Psoas muscle (tissue), 8 donors: ENCODE measurements at places on chromosomes 5 and 9. TPM values are rescaled to one million over a fixed set of nuclear protein-coding genes. Genes with fewer than 3 reads are reported as not detected.

DNA sequence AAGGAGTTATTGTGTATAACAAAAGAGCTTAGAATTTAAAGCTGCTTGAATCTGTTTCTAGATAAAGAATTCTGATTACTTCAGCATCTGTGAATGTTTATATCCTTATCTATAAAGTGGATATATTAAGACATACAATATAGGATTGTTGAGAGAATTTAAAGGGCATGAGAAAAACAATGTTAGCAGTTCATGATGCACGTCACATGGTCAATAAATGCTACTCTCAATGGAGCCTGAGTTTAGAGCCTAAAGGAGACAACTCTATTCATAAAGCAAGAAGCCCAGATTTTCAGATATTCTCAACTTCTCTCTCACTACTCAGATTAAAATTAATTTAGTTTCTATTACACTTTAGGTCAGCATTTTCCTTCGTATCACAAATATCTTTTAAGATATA is 666.7 kb upstream of the CDH18 start:
- H3K27me3 ChIP-seq: no peaks in the 10 kb centered on the region
- no peak overlapping the region for H3K4me3 ChIP-seq
- H3K27ac ChIP-seq: no peak overlapping the region
- H3K36me3 ChIP-seq: no peaks in the 10 kb centered on the region
- no peak for DNase-seq
- no peaks in the 10 kb centered on the region for H3K4me1 ChIP-seq

Gene C5orf58
- total RNA-seq: not detected

Gene CATSPER3
- 0.79 TPM for total RNA-seq

DNA sequence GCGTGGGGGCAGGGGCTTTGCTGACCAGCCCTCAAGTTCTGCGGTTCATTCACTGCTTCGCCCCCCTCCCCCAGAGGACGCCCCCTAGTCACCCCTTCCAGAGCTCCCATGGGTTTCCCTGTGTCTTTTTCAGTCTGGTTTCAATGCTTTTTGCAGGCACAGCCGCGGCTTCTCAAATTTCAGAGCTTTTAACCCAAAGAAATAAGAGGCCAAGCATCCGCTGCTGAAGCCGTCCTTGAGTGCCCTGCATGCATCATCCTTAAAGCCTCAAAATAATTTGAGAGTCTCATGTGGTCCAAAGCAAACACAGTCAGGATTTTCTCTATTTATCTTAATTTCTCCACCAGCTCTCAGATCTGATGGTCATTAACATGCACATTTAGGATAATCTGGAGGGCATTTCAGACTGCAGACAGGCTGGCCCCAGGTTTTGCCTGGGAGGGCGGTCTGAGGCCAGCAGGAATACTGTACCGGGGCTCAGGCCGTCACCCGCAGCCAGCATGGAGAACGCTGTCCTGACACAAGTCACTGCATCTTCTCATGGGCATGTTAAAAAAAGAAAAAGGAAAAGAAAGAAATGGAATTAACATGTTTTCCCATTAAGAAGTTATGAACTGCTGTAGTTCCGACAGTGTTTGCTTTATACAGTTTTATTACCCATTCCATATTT is 420.8 kb upstream of the IRX4 start:
- no peaks in the 10 kb centered on the region for H3K27me3 ChIP-seq
- DNase-seq: no peak
- H3K4me3 ChIP-seq: no peak overlapping the region
- H3K27ac ChIP-seq: no peak overlapping the region
- no peaks in the 10 kb centered on the region for H3K4me1 ChIP-seq

DNA sequence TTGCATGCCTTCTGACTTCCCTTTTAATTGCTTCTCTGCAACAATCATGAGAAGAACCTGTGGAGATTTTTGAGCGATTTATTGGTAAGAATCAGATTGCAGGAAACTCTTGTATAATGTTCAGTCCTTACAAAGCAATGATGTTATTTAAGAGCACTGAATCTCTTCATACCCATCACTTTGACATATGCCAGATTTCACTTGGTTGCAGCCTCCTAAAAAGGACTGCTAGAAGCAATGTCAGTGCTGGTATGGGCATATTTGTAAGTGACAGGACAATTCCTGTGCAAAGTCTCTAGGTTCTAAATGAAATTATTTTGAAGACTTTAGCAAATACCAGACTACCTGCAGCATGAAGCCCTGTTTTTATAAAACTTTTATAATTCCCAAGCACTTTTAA is 2272.7 kb upstream of the WWC1 start:
- H3K27ac ChIP-seq: no peak overlapping the region
- no peaks in the 10 kb centered on the region for H3K27me3 ChIP-seq
- H3K36me3 ChIP-seq: no peaks in the 10 kb centered on the region
- no peaks in the 10 kb centered on the region for H3K4me1 ChIP-seq
- H3K4me3 ChIP-seq: no peak overlapping the region

Gene ASPN
- 1.7 TPM for total RNA-seq

- peaks cover 39% of the 10 kb centered on the region for H3K4me1 ChIP-seq
- DNase-seq: no peak
- no peaks in the 10 kb centered on the region for H3K27me3 ChIP-seq
- H3K4me3 ChIP-seq: peak overlapping the region; percentile 21
Measured at GRCh38 chr5:151086905-151087360, 6.1 kb upstream of the TNIP1 start.

DNA sequence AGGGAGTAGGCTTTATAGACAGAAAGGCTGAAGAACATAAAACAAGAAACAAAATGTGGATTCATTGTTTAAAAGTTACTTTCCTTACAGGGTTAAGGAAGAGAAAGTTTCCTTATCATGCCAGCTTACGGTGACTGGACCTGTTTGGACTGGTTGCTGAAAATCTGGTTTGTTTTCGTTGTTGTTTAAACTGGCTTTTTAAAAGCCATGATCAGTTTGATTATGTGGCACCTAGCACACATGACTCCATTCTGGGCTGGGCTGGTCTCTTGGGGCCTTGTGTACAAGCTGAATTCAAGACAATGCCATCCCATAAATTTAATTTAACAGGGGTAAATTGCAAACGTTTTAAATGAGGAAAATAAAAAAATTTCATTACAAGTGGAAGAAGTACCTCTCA is 18.4 kb upstream of the ZNF474 start:
- no peaks in the 10 kb centered on the region for H3K27me3 ChIP-seq
- no peaks in the 10 kb centered on the region for H3K36me3 ChIP-seq
- no peaks in the 10 kb centered on the region for H3K4me1 ChIP-seq
- H3K27ac ChIP-seq: no peak overlapping the region
- H3K4me3 ChIP-seq: no peak overlapping the region

GRCh38 chr9:98554752-98555151 is 154.0 kb downstream of the GABBR2 start:
- H3K36me3 ChIP-seq: no peaks in the 10 kb centered on the region
- no peaks in the 10 kb centered on the region for H3K4me1 ChIP-seq
- no peak overlapping the region for H3K4me3 ChIP-seq
- no peak overlapping the region for H3K27ac ChIP-seq
- no peaks in the 10 kb centered on the region for H3K27me3 ChIP-seq

Gene MOB3B
- total RNA-seq: 1.1 TPM

GRCh38 chr5:95899006-95899405 is 62.6 kb downstream of the ELL2 start:
- DNase-seq: no peak
- H3K27ac ChIP-seq: no peak overlapping the region
- H3K36me3 ChIP-seq: peaks cover 66% of the 10 kb centered on the region
- H3K4me1 ChIP-seq: peaks cover 17% of the 10 kb centered on the region
- H3K4me3 ChIP-seq: no peak overlapping the region

Gene ANKRD20A1
- total RNA-seq: not detected

Gene FAM13B
- total RNA-seq: 7.8 TPM

DNA sequence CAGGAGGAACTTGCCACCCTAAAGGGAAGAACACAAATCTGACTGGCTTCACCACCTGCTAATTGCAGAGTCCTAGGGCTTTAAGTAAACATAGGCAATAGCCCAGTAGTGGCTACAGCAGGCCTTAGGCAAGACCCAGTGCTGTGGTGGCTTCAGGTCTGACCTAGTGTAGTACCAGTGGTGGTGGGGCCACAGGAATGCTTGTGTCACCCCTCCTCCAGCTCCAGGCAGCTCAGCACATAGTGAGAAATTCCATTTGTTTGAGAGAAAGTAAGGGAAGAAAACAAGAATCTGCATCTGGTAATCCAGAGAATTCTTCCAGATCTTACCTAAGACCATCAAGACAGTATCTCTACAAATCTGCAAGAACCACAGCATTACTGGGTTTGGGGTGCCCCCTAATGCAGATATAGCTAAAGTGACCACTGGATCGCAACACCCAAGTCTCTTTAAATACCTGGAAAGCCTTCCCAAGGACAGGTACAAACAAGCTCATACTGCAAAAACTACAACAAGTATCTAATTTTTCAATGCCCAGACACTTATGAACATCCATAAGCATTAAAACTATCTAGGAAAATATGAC is 102.6 kb upstream of the TRPM3 start:
- H3K4me1 ChIP-seq: no peaks in the 10 kb centered on the region
- H3K4me3 ChIP-seq: no peak overlapping the region
- H3K27me3 ChIP-seq: no peaks in the 10 kb centered on the region
- DNase-seq: no peak
- H3K36me3 ChIP-seq: no peaks in the 10 kb centered on the region
- no peak overlapping the region for H3K27ac ChIP-seq

Gene C9orf153
- not detected for total RNA-seq

DNA sequence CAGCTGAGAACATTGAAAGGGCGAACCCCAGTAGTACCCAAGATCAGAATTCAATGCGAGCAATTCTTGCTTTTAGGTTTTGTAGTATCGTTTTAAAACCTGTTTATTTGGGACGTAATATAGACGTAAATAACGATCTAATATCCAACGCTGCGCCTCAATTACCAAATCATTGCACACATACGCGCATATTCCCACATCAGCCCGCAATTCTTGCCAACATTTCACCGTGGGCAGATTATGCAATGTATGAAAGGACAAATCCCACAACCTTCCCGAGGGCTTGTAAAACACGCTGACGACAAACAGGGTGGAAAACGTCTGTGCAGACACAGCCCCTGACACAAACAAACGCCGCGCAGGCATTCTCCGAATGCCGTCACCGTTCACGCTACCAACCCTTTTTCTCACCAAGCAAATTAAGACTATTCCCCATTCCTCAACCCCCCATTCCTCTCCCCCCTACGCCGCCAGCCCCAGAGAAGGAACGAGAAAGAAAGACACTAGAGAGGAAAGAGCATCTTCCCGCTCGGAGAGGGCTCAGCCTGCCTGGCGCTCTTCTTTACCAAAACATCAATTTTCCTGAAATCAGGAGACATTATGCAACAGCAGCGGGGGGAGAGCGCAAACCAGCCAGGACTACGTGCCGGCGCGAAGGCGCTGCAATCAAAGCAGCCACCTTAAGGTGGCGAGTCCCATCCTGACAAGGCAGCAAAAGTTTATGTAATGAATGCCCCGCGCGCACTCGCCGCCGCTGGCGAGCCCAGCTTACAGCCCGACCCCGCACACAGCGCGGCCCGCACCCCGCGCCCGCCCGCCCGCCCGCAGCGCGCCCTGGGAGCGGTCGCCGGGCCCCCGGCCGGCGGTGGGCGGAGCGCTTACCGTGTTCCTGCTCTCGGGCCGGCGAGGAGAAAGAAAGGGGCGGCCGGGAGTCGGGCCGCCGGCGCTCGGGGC is 597 bp downstream of the NFIL3 start:
- no peaks in the 10 kb centered on the region for H3K36me3 ChIP-seq
- peaks cover 24% of the 10 kb centered on the region for H3K4me1 ChIP-seq
- H3K27me3 ChIP-seq: no peaks in the 10 kb centered on the region
- H3K4me3 ChIP-seq: peak overlapping the region; percentile 87
- peak; percentile 60 for DNase-seq
- peak overlapping the region; percentile 95 for H3K27ac ChIP-seq

GRCh38 chr9:708182-708550 is 133.3 kb upstream of the DMRT1 start:
- DNase-seq: no peak
- H3K36me3 ChIP-seq: peaks cover 8% of the 10 kb centered on the region
- peak overlapping the region; percentile 63 for H3K27ac ChIP-seq
- peak overlapping the region; percentile 41 for H3K4me3 ChIP-seq
- H3K4me1 ChIP-seq: peaks cover 48% of the 10 kb centered on the region

- H3K36me3 ChIP-seq: no peaks in the 10 kb centered on the region
- DNase-seq: no peak
- H3K27me3 ChIP-seq: no peaks in the 10 kb centered on the region
- H3K27ac ChIP-seq: no peak overlapping the region
- H3K4me3 ChIP-seq: no peak overlapping the region
- no peaks in the 10 kb centered on the region for H3K4me1 ChIP-seq
Measured at GRCh38 chr9:21653091-21653490, 149.3 kb upstream of the MTAP start.

Gene IL4
- total RNA-seq: not detected

Gene CNTFR
- 85.1 TPM for total RNA-seq

Gene DHFR
- 13.2 TPM for total RNA-seq

- no peak for DNase-seq
- no peaks in the 10 kb centered on the region for H3K36me3 ChIP-seq
- H3K4me3 ChIP-seq: no peak overlapping the region
- H3K4me1 ChIP-seq: no peaks in the 10 kb centered on the region
Measured at GRCh38 chr5:158124606-158125316, 265.8 kb upstream of the CLINT1 start.

Gene IFNA1
- total RNA-seq: not detected

- H3K36me3 ChIP-seq: no peaks in the 10 kb centered on the region
- H3K27ac ChIP-seq: no peak overlapping the region
- H3K27me3 ChIP-seq: no peaks in the 10 kb centered on the region
- DNase-seq: no peak
- H3K4me1 ChIP-seq: no peaks in the 10 kb centered on the region
- H3K4me3 ChIP-seq: no peak overlapping the region
Measured at GRCh38 chr5:119864286-119864685, 234.9 kb downstream of the FAM170A start.

GRCh38 chr9:129032541-129033159 is 3.8 kb upstream of the MIGA2 start:
- H3K4me3 ChIP-seq: no peak overlapping the region
- H3K36me3 ChIP-seq: no peaks in the 10 kb centered on the region
- DNase-seq: no peak
- H3K27me3 ChIP-seq: no peaks in the 10 kb centered on the region
- H3K4me1 ChIP-seq: peaks cover 11% of the 10 kb centered on the region

- no peaks in the 10 kb centered on the region for H3K36me3 ChIP-seq
- no peak overlapping the region for H3K27ac ChIP-seq
- no peaks in the 10 kb centered on the region for H3K27me3 ChIP-seq
- no peak overlapping the region for H3K4me3 ChIP-seq
Measured at GRCh38 chr9:87650611-87651295, 75.2 kb upstream of the CTSL start.

Gene F12
- total RNA-seq: not detected

DNA sequence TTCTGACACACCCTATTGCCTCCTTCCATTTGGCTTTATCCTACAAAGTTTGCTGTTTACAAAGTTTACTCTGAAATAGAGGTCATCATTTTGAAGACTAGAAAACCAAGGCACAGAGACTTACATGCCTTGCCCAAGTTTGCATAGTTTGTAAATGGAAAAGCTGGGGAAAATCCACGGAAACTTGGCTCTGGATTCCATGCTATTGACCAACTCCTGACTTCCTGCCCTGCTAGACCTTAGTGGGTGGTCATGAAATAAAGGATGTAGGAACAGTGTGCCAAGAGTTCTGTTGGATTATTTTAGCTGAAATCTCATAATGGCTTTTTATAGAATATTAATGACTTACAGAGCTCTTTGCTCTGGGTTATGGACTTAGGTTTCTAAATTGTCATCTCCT is 69.5 kb downstream of the GRIA1 start:
- H3K4me3 ChIP-seq: no peak overlapping the region
- no peaks in the 10 kb centered on the region for H3K4me1 ChIP-seq
- no peaks in the 10 kb centered on the region for H3K27me3 ChIP-seq
- H3K27ac ChIP-seq: no peak overlapping the region
- no peak for DNase-seq

Gene CLIC3
- 0.38 TPM for total RNA-seq
